ENCODE measurements at places on chromosomes 6 and 20. TPM values are rescaled to one million over a fixed set of nuclear protein-coding genes. Genes with fewer than 3 reads are reported as not detected.

BPIFB2 gene
- not detected for total RNA-seq

MCCD1 gene
- not detected for total RNA-seq

C20orf202 gene
- 0.77 TPM for total RNA-seq

IBTK gene
- 71.8 TPM for total RNA-seq

SOBP gene
- total RNA-seq, result 23.9 TPM

XKR7 gene
- total RNA-seq, result 8.2 TPM

FLOT1 gene
- 68.1 TPM for total RNA-seq

CYP21A2 gene
- total RNA-seq, result 0.22 TPM

B3GAT2 gene
- total RNA-seq, result 15.0 TPM

PNLDC1 gene
- 0.49 TPM for total RNA-seq

TMEM74B gene
- 7.1 TPM for total RNA-seq

GMEB2 gene
- total RNA-seq, result 10.9 TPM

SLC17A3 gene
- not detected for total RNA-seq

LINC00237 gene
- total RNA-seq, result 2.1 TPM

COL9A1 gene
- total RNA-seq, result 74.7 TPM

GPX5 gene
- total RNA-seq, result not detected

SLPI gene
- 61.1 TPM for total RNA-seq

EPHA7 gene
- total RNA-seq, result 39.6 TPM

IMPG1 gene
- total RNA-seq, result 68.0 TPM

MEP1A gene
- not detected for total RNA-seq

SPAG4 gene
- total RNA-seq, result 1.2 TPM

HLA-DRB5 gene
- total RNA-seq, result not detected

RIPK1 gene
- total RNA-seq, result 23.1 TPM

HUS1B gene
- total RNA-seq, result 4.9 TPM

OR2H1 gene
- total RNA-seq, result not detected

RTF2 gene
- 66.9 TPM for total RNA-seq

SNAP25 gene
- total RNA-seq, result 162 TPM

CYP39A1 gene
- 18.6 TPM for total RNA-seq

SLC17A4 gene
- not detected for total RNA-seq

HLA-DQA2 gene
- total RNA-seq, result not detected

KHDRBS2 gene
- total RNA-seq, result 21.8 TPM

RBPJL gene
- not detected for total RNA-seq

GNRH2 gene
- total RNA-seq, result 1.3 TPM

ANKRD6 gene
- total RNA-seq, result 32.1 TPM

FRK gene
- 2.3 TPM for total RNA-seq

NMBR gene
- 0.71 TPM for total RNA-seq

FKBP1C gene
- total RNA-seq, result not detected

COL19A1 gene
- total RNA-seq, result 2.3 TPM

WFDC12 gene
- total RNA-seq, result not detected

PPP1R18 gene
- total RNA-seq, result 20.6 TPM

KCNK16 gene
- not detected for total RNA-seq

MATN4 gene
- total RNA-seq, result 11.4 TPM

SLC24A3 gene
- 12.8 TPM for total RNA-seq

HLA-DPB1 gene
- 6.7 TPM for total RNA-seq

MRAP2 gene
- 5.9 TPM for total RNA-seq

SNRNP48 gene
- total RNA-seq, result 37.0 TPM

DIDO1 gene
- 78.8 TPM for total RNA-seq

LZTS3 gene
- total RNA-seq, result 18.7 TPM
